ENCODE measurements at places on chromosomes 13 and 19. TPM values are rescaled to one million over a fixed set of nuclear protein-coding genes. Genes with fewer than 3 reads are reported as not detected.

The SEMA6B gene
- 0.14 TPM for total RNA-seq

The KRTDAP gene
- not detected for total RNA-seq

The ZIM2 gene
- total RNA-seq = not detected

The ZNF577 gene
- 4.8 TPM for total RNA-seq

The ZNF568 gene
- 7.7 TPM for total RNA-seq

The SCEL gene
- not detected for total RNA-seq

The ZNF430 gene
- 16.6 TPM for total RNA-seq

The UBE2L5 gene
- total RNA-seq = not detected

The CNN1 gene
- total RNA-seq = 0.25 TPM

The ENOX1 gene
- not detected for total RNA-seq

The PNMA8C gene
- total RNA-seq = not detected

The CYP4F2 gene
- total RNA-seq = not detected

The MCEMP1 gene
- total RNA-seq = not detected

The FGF9 gene
- 0.54 TPM for total RNA-seq

The PLPPR3 gene
- total RNA-seq = 0.24 TPM

GRCh38 chr13:113117335-113117872, 5.2 kb upstream of the F10 start:
- no peak for DNase-seq

GRCh38 chr13:108328848-108329247, 59.3 kb downstream of the TNFSF13B start:
- DNase-seq = no peak

DNA sequence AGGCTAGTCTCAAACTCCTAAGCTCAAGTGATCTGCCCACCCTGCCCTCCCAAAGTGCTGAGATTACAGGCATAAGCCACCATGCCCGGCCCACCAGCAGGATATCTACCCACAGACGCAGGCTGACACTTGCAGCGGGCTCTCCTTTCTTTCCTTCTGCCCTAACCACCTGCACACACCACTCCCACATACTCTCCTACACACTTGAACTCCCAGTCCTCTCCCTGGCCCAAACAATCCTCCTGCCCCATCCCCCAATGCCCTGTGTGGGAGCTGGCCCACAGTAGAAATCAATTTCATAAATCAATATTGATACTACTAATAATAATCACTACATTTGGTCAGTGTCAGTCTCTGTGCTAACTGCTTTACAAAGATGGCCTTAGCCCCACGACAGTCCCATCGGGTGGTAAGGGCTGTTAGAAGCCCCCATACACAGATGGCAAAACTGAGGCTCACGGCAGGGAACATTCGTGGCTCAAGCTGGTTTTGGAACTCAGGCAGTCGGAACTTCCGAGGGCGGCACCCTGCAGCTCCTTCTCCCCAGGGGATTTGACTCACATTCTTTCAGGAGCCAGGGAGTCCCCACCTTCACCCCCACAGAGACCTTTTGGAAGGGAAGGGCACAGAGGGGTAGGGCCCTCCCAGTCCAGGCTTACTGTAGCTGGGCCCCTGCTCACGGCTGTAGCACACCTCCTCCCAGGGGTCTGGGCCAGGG, 3.4 kb upstream of the DPF1 start:
- DNase-seq = no peak

DNA sequence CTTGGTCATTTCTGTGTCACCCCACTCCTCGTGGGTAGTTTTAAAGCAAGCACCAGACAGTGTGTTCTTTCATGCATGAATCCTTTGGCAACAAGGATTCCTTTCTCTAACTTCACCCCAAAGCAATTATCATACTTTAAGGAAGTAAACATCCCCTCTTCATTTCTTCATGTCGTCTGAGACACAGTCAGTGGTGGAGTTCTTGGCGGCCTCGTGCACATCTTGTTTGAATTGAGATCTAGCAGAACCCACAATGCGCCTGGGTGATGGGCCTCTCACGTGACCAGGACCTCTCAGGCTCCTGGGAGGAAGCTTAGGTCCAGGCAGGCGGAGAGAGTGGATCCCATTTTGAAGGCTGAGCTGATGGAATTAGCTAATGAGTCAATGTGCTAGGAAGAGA, 2.6 kb downstream of the ACSBG2 start:
- no peak for DNase-seq

GRCh38 chr13:90675129-90675528, 672.4 kb upstream of the MIR17HG start:
- no peak for DNase-seq

DNA sequence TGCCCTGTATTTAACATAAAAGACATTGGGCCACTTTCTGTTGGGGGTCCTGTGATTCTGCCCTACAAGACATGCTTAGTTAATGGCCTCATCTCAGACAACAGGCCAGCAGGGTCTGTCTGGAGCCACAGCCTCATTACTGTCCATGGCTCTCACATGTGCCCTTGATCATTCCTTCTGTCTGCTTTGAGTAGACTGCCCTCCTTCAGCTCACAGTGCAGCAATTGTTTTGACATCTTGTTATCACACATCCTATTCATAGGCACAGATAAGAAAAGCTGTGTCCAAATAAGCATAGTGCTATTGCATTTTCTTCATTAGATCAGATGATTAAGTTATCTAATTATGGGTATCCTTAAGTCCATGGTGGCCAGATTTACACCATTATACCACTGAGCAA, 127.9 kb downstream of the KCTD12 start:
- DNase-seq = no peak

DNA sequence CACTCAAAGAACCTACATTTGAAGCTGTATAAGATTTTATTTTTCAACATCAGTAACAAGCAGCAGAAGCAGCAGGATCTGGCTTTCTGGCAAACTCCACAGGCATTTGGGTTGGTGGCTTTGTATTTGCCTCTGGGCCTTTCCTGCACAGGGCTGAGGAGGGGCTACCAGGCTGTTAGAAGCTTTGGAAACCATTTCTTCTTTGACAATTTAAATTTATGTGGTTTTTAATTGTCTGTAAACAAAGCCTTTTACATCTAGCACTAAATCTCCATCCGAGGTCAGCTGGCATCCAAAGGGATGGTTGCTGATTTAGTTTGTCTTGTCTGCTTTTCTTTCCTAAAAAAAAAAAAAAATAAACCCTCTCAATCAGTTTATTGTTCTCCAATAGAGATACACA, 127.5 kb upstream of the OBI1 start:
- no peak for DNase-seq

GRCh38 chr13:110221406-110222117, 85.4 kb downstream of the COL4A1 start:
- DNase-seq = no peak

- no peak for DNase-seq
These were observed 198.2 kb downstream of the MYO16 start for GRCh38 chr13:108827646-108828045.

GRCh38 chr13:91112924-91113277, 234.6 kb upstream of the MIR17HG start:
- DNase-seq = no peak

DNA sequence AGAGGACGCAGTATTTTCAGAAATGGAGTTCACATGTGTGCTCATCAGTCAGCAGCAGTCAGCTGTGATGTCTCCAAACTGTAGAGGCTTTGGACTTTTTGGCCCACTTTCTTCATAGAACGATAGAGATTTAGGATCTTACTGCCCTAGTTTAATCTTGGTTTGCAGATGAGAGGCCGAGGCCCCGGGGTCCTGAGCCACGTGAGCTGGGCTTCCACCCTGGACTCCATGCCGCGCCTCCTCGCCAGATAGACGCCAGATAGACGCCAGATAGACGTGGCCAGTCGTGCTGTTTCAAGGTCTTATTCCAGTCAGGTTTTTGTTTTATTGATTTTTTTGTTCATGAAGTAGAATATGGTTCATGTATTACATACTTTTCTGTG, 11.7 kb upstream of the MCF2L start:
- no peak for DNase-seq

DNA sequence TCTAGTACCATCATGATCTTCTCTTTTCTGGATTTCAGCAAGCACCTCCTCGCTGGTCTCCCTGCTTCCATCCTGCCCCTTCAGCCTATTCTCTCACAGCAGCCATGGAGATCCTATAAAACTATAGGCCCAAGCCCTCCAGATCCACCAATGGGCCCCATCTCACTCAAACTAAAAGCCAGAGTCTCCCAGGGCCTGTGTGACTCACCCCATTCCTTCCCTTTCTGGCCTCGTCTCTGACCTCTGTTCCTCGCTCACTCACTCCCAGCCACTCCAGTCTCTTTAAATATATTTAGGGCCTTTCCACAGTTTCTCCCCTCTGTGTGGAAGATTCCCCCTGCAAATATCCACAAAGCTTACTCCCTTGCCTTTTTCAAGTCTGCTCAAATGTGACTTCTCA, 89.7 kb downstream of the HSPH1 start:
- no peak for DNase-seq

GRCh38 chr13:33201659-33202058, 83.9 kb downstream of the STARD13 start:
- no peak for DNase-seq

DNA sequence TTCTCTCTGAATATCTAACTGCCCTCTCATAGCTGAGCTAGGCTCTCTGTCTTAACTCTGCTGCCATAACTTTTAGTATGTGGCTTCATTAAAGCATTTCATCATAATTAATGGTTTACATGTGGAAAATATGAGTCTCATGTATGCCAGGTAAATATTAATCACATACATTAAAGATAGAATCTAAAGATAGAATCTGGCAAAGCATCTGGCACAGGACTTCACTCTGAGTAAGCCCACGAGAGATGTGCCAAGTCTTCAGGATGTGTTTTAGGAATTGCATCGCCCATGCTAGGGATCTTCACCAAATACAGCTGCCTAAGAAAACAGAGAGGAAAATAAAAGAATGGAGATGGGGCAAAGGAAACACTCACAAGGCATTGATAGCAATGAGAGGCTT, 285.8 kb downstream of the DIAPH3 start:
- DNase-seq = no peak

DNA sequence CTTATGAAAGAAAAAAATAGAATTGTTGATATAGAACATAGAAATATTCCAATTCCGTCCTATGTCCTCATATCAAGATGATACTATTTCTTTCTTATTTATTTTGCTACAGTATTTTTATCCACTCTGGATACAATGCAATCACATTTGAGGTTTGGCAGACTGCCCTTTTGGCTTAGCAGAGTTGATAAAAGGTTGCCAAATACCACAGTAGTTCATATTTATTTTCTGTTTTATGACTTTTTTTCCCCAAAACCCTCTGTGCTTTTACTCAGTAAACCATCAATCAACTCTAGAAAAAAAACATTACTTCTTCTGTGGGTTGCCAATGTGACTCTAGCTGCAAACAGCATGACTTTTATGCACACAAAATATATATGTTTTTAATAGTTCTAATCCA, 424.5 kb downstream of the PCDH9 start:
- DNase-seq = no peak

- DNase-seq = no peak
These were observed 28.8 kb downstream of the FOXO1 start for GRCh38 chr13:40637643-40638042.

DNA sequence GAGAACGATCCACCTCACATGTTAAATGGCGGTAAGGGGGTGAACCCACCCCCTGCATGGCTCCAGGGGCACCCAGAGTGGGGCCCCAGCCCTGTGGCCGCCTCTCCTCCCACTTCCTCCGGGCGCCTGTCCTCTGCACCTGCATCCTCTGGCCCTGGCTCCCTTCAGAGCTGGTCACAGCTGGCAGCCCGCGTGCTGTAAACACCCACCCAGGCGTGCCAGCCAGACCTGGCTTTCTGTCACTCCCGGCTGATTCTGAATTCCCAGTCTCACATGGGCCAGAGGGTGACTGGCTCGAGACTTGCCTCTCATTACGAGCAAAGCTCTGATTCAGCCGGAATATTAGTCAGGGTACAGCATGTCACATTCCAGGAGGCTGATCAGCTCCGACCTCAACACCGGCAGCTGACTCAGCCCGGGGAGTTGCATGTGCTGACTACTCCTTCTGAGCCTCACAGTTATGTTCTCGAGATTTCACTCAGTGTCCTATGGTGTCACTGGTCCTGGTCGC, 75.1 kb downstream of the GNG7 start:
- peak; percentile 42 for DNase-seq

DNA sequence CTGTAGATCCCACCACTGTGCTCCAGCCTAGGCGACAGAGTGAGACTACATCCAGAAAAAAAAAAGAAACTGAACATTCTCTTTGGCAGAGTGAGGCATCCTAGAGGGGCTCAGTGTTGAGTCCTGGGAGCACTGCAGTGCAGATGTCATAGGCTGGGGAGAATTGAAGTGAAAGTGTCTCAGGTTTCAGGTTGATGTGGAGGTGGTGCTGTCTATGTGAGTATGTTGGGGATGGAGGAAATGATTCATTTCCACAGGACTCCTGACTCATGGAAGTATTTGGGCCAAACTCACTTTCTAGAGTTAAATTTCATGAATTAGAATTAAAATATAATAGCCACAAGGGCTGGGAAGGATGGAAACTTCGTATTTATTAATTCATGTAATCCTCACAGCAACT, 134.4 kb upstream of the TSC22D1 start:
- no peak for DNase-seq

- DNase-seq = no peak
These were observed 19.9 kb upstream of the GPR183 start for GRCh38 chr13:99327126-99327525.

DNA sequence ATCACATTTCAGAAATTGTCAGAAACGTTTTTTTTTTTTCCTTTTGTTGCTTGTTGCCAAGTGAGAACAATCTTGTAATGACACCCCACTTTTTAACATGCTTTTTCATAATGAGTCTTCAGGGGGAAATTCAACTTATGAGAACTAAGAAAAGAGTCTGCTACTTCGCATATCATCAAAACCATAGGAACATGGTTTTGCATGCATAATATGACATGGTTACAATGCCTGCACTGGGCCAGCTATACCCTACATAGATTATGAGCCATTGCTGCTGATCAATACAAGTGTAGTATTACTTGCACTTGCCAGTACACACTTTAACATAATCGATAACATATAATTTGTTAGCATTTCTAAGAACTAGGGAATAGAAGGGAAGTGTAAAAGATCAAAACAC, 191.0 kb upstream of the NBEA start:
- DNase-seq = no peak

DNA sequence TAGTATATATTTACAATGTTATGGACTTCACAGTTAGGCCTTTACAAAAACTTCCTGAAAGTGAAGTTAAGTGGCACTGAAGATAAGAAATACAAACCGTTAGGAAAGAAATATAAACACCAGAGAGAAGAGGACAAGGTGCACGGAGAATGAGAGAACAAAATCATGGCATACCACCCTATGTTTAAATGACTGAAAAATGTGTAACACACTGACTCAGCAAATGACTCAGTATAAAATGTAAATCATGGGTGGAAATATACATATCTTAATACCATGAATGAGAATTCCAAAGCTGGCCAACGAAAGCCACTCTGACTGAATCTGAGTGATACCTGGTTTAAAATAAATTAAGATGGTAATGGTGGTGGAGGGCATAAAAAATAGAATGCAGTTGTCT, 260.8 kb downstream of the DNAJC15 start:
- DNase-seq = no peak
